ENCODE measurements at places on chromosomes 7 and 10. TPM values are rescaled to one million over a fixed set of nuclear protein-coding genes. Genes with fewer than 3 reads are reported as not detected.

The FAM25A gene
- not detected for total RNA-seq

- peak; percentile 56 for DNase-seq
These were observed 49.4 kb upstream of the SORCS1 start for GRCh38 chr10:107213861-107214260.

GRCh38 chr10:12432402-12433189 is 83.2 kb downstream of the CAMK1D start:
- DNase-seq: no peak

The APBB1IP gene
- 4.2 TPM for total RNA-seq

DNA sequence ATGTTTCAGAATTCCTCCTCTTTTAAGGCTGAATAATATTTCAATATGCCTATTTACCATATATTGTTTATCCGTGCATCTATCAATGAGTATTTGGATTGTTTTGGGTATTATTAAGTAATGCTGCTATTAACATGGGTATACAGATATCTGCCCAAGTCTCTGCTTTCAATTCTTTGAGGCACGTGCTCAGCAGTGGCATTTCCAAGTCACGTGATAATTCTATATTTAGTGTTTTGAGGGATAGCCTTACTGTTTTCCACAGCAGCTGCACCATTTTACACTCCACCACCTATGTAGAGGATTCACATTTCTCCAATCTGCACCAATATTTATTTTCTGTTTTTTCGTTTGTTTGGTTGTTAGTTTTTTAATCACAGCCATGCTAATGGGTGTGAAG is 636.8 kb upstream of the ANKRD30A start:
- no peak for DNase-seq

DNA sequence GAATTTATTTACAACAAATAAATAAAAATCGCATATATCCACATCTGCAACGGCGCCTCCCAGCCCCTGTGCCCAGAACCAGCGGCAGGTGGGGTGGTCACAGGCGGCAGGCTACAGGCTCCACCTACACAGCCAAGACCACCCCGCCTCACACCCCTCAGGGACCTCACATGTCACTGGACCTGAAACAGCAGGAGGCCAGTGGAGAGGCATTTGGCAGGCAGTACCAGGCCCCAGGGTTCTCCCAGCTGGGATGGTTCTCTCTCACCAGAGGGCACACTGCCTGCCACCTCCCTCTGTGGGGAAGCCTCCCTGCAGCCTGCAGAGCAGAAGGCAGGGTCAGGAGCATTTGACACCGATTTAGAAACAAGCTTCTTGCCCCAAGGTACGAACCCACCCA is 81.5 kb downstream of the MAD1L1 start:
- DNase-seq: no peak

DNA sequence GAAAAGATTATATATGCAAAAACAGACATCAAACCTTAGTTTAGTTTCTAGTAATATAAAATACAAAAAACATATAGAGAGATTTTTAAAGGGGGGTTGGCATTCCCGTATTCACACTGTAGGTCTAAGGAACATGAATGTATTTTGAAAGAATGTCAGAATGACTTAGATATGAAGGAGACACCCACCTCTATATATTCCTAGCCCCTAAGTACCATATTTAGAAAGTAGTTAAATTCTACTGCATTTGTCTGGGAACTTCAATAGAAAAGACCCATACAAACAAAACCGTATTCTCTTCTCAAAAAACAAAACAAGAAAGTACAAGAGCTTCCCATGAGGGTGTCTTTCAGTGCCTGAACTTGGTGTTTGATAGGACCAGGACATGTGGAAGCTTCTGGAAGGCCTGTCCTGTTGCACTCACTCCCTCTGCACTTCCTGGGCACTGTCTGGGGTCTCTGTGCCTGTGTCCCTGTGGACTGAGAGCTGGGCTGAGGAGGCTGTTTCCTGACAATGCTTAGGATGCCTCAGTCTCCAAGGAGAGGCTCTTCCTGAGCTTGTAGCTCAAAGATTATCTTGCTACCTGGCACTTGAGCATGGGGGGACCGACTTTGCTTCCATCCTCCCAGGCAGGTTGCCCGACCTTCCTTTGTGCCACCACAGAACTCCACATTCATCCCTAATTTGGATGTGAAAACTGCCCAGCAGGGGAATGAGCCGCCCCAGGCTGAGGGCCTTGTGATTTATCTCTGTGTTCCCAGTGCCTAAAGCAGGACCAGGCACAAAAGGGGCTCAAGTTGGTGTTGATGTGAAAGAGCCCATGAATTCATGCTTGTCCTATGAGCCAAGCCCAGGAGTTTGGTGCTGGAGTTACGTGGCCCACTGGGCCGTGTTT is 44.4 kb upstream of the KLF6 start:
- no peak for DNase-seq

DNA sequence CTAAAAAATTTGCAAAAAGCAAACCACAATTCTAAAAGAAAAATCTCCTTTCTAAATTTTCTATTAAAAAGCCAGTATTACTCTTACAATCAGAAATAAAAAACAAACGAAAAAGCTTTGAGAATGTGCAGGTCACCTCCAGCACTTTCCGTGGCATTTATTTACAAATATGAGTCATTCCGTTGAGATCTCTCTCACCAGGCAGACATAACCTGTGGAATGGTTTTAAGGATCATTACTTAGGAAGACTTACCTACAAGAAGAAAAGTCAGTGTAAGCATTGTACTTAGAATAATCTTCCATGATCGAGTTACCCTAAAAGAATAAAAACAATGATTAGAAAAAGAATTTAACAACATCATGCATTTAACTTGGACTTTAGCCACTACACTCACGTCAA is 3.3 kb downstream of the SUN3 start:
- DNase-seq: no peak

GRCh38 chr7:106070567-106071254 is 41.4 kb downstream of the SYPL1 start:
- no peak for DNase-seq

DNA sequence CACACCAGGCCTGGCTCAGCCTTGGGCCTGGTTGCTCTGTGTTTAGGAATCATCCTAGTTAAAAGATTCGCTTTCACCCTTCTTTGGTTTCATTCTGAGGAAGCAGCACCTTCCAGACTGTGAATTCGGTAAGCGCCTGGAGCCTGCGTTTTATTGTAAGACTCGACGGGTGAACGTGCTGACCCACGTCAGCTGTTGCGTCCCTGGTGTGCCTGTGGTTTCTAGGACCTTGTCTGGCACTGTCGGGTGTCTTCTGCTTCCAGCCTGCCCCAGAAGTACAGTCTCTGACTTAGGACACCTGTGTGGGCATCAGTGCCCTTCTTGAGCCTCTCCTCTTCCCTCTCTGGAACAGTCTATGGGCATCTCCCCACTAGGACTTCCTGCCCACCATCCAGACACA is 26.3 kb downstream of the MKI67 start:
- no peak for DNase-seq

DNA sequence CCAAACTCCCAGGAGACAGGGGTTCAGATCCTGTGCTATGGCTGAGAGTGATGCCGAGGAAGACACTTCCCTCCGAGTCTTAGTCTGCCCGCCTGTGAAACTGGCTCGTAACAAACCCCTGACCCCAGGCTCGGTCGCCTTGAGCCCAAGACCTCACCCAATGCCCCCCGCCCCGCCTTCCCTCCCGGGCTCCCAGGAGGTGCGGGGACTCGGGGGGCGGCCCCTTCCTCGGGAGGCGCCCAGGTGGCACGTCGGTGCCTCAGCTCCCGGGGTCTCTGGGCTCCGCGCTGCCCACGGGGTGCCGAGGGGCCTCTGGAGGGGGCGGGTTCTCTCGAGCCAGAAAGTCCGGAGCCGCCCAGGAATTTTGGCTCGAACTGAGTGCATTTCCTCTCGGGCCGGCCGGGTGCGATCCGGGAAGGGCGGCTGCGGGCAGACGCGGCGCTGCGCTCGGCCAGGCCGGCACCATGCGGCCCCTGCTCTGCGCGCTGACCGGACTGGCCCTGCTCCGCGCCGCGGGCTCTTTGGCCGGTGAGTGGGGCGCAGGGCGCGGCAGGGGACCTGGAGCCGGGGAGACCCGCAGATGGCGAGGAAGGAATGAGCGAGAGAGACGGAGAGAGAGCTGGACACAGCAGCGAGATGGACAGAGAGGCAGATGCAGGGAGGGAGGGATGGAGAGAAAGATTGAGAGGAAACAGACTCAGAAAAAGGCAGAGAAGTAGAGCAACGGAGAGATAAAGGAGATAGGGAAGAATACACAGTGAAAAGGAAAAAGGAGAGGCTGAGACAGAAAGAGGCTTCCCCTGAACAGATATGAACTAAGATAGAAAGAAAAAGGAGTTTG is at the start of gene PLAC9:
Gene PLAC9, plus strand, starts transcription at position 432 of the 841 bp plus-strand sequence. Its CDS starts 33 bp downstream, at position 465.
- DNase-seq: peak; percentile 62

GRCh38 chr7:142407939-142408570 is 150.2 kb upstream of the PRSS58 start:
- DNase-seq: no peak

GRCh38 chr10:37860494-37861190 is 3.2 kb upstream of the ZNF248 start:
- peak; percentile 78 for DNase-seq

The IGF2BP3 gene
- 1.6 TPM for total RNA-seq

- no peak for DNase-seq
These were observed 154.2 kb downstream of the LCOR start for GRCh38 chr10:96986200-96986856.

GRCh38 chr7:6630007-6630849 is 6.9 kb upstream of the ZNF316 start:
- no peak for DNase-seq

Data from sigmoid colon (tissue), 7 donors.